Ammon's horn (tissue), 1 donor: ENCODE measurements at places on chromosomes 12 and 14.
A peak's percentile ranks its signal among the peaks of the same experiment; 100 is the strongest.

DNA sequence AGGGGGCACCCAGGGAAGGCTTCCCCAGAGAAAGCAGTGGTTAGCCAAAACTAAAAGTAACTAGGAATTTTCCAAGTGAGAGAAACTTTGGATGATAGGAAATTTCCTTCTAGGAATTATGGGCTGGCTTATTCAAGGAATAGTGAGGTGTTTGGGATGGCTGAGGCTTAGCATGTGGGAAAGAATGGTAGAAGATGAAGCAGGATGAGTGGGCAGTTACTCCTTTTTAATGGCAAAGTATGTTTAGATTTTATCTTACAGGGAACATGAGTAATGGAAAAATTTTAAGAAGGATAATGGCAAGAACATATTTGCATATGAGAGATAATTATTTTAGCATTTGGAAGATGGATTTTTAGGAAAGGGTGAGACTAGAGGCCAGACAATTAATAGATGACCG, 197.6 kb downstream of the SLC38A4 start:
- DNase-seq: no peak

DNA sequence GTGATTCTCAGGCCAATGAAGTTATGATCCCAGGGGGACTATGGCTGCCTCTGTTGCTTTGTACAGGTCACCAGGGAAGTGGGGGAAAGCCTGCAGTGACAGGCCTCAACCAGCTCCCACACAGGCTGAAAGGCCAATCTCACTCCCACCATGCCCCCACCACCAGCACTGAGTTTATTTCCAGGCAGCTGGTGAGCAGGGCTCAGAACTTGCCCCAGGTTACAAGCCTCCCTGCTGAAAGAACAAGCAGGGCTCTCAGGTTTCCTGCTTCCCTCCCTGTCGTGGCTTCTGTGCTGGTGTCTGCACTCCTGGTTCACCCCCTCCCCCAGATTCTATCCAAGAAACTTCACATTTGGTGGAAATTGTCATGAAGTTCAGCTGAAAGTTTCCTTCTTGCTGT, 260.3 kb downstream of the CCDC59 start:
- no peak for DNase-seq

- no peak for DNase-seq
Observed at GRCh38 chr12:9649532-9649940, 20.0 kb upstream of the CLEC2D start.

- DNase-seq: no peak
Observed at GRCh38 chr12:8953773-8954402, 4.4 kb upstream of the M6PR start.

DNA sequence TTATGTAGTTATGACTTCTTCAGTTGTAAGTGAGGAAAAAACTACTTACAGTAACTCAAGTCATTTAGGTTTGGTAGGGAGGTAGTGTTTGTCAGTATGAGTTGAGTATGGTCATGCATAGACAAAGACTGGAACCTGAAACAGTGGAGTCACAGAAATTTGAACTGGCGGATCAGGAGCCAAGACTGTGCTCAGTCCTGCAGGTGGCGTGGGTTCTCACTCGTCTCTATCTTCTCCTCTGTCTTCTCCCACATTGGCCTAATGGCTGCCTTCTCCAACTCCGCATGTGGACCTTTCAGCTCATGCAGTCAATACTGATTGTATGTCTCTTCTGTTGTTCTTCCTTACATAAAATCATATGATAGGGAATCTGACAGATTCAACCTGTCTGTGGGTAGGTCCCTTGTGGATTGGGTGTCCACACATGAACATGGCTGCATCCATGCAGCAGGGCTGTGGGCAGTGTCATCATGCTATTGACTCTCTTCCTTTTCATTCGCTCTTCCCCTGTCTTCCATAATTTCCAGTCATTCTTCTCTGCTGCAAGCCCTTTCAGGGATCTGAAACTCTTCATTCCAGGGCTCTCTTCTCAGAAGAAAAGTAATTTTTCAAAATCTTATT, 78.8 kb upstream of the NEDD1 start:
- no peak for DNase-seq

- no peak for DNase-seq
Observed at GRCh38 chr12:95877622-95878021, 18.9 kb downstream of the SNRPF start.

DNA sequence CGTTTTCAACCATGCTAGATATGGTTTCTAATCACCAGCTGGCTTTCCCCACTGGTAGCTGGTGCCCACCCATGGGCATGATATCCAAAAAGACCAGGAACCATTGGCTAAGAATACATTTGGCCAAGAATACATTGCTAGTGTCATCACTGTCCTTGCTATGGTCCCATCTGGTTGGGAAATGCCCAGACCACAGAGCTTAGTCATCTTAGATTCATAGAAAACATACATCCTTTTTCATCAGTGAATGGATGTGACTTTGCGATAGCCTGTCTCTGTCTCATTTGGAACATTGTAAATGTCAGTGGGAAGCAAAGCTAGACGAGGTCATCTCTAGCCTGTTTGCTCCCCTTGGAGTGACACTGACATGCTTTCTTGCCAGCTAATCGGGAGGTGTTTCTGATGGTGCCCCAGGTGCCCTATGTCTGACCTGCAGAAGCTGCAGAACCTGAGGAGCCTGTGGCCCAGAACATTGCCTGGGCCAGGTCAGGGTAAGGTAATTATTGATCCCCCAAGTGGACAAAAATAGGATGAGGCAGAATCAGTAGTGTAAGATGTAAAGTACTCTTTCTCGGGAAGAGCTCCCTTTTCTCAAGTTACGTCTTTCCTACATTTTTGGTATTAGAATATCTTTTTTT, 194.8 kb downstream of the SLC41A2 start:
- no peak for DNase-seq

GRCh38 chr12:104163631-104164030, 25.6 kb upstream of the NFYB start:
- DNase-seq: no peak

- DNase-seq: no peak
Observed at GRCh38 chr14:23636317-23637211, at the start of gene DHRS2. DHRS2 (plus strand) TSS chr14:23636364; CDS start chr14:23638865, 2,501 bp downstream.

GRCh38 chr14:103500148-103500990, 22.3 kb downstream of the CKB start:
- DNase-seq: peak; percentile 97

- DNase-seq: no peak
Observed at GRCh38 chr12:47794679-47795078, 21.6 kb downstream of the SLC48A1 start.

- DNase-seq: no peak
Observed at GRCh38 chr12:3871356-3871755, 1.8 kb downstream of the PARP11 start.

DNA sequence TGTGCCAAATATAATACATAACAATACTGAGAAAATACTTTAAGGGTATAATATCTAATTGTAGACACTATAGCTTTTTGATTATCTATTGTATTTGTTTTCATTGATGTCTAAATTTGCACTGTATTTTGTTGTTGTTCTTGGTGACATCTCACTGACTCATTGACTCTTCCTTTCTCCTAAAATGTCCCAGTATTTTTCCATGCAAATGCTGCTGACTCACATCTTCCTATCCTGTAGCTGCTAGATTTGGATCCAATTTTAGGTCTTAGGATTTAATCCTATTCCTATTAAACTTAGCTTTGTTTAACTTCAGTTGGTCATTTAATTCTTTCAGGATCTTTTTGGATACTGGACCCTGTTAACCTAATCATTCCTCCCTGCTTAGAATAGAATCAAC, 148.5 kb downstream of the TMTC2 start:
- DNase-seq: peak; percentile 27

GRCh38 chr14:94295360-94296180, 2.5 kb upstream of the SERPINA10 start:
- DNase-seq: no peak
